ENCODE measurements at places on chromosomes 12 and 14.

DNA sequence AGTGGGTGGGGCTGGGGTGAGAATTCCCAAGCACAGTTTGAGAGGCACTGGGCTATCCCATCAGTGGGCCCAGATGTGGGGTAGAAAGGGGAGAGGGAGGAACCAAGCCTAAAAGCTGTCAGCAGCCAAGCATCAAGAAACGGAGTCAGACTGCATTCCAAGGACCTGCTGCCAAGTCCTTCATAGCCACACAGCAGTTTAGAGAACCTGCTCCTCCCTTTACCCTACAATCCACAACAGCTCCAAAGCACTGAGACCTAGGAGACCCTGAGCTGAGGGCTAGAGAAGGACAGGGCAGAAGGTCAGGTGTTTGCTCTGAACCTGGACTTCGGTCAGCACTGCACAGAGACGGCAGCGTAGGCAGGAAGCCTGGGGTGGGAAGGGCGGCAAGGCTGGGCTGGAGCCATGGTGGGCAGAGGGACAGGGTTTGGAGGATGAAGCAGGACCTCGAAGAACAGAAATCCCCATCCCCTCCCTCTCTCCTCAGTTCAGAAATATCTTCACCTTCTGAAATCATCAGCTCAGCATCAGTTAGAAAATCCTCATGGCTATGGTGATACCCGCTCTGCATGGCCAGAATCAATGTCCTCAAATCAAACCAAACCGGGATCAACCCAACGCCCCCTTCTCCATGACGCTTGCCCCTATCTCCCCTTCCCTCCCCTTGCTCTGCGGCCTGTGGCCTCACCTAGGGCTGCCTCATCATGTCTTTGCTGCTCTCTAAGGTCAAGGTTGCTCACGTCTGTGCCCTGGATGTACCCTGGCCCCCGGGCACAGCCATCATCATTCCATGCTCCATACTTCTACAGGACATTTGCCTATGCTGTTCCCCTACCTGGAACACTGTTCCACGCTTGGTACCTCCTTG, 12.9 kb upstream of the SERPINA4 start:
- no peak for DNase-seq

GRCh38 chr12:62192903-62193250, 67.3 kb upstream of the USP15 start:
- no peak for DNase-seq

DNA sequence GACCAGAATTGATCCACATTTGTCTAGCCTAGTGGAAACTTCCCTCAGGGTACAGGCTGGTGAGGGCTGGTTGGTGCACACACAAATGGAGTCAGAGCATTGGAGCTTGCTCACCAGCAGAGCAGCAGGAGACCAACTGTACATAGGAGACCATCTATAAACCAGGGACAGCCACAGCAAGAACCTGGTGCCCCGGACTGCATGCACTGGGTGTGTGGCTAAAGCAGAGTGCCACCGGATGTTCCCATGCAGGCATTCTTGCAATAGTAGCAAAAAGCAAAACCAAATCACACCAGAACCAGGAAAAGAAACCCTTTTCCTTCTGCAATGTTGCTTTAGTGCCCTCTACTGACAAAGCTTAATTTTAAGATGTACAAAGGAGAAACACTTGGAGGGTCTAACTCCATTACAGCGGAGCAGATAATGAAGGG, 136.4 kb downstream of the MDGA2 start:
- no peak for DNase-seq

GRCh38 chr12:92634202-92634601, 68.6 kb upstream of the PLEKHG7 start:
- no peak for DNase-seq

DNA sequence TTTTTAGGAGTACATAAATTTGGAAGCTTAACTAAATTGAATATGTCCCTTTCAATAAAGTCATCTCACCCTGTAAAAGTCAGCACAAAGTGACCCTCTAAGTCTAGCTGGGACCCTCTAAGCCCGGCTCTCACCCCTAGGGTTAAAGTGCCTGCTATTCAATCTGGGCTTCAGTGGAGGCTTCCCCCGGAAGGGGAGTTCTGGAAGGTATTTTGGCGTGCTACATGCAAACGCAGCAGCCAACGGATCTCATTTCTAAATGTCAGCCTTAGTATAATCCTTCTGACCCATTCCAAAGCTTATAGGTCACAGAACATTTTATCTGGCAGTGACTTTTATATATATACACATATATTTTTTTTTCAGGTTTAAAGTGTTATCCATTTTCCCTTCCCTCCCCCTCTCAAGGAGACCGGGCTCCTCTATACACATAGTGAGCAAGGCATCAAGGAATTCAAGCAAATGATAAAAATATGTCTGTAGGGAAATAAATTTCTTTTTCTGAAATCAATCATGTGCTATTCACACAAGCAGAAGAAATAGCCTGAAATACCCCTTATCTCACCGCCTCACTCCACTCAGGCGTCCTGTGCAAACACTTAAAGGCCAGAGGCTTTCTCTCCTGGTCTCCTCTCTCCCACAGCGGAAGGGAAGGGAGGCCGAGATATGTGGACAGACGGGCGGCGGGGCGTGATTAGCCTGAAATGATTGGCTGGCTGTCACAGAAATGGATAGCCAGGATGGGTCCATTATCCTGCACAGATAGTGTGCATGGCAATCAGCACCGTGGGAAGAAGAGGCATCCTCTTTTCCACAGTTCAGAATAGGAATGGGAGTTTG, 301.7 kb downstream of the GALC start:
- no peak for DNase-seq

DNA sequence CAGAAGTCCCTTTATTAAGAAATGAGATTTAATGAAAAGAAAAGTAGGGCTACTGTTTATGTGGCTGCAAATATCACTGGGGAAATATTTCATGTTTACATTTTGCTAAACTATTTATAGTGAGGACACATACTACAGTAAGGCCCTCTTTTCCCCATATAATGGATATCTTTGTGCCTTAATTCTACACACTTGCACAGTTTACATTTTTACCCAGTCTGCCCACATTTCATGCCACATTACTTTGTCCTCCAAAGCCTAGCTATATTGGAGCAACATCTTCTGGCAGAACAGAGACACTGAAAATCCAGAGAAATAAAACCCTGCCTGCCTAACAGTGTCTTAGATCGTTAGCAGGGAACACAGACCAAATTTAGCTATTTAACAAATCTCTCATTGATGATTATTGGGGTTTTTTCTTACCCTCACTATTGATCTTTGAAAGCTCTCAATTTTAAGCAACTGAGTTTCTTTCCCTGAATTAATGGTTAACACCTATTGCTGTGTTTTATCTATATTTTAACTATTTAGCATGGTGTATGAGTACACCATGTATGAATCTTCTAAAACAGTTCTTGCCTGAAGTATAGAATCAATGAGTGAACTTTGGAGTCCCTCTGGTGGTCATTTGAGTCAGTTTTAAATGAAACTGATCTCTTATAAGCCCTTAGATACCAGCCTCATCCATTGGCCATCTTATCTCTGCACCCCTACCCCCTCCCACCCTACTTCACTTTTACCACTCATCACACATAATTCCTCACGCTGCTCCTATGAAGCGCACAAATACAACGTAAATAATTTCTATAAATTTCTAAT, 170.2 kb downstream of the BCAT1 start:
- DNase-seq = no peak

- no peak for DNase-seq
Observed at GRCh38 chr12:104272938-104273337, 30.6 kb upstream of the EID3 start.

DNA sequence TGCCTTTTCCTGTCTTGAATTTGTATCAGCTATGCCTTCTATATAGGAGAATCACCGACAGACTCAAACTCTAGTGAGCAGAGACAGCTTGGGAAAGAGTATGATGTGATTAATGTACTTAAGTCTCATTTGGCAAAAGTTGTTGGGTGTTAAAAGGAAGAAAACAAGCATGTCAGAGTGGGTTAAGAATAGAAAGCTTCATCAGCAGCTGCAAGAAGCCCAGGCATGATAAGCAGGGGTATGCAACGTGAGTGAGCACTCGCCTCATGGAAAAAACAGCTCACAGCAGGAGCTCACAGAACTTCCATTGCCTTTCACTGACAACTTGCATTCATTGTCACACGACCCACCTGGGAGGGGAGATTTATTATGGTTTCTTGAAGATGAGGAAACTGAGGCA, 35.9 kb upstream of the WNK1 start:
- DNase-seq = peak; percentile 83

- no peak for DNase-seq
Observed at GRCh38 chr12:103572312-103573045, 14.6 kb upstream of the STAB2 start.

DNA sequence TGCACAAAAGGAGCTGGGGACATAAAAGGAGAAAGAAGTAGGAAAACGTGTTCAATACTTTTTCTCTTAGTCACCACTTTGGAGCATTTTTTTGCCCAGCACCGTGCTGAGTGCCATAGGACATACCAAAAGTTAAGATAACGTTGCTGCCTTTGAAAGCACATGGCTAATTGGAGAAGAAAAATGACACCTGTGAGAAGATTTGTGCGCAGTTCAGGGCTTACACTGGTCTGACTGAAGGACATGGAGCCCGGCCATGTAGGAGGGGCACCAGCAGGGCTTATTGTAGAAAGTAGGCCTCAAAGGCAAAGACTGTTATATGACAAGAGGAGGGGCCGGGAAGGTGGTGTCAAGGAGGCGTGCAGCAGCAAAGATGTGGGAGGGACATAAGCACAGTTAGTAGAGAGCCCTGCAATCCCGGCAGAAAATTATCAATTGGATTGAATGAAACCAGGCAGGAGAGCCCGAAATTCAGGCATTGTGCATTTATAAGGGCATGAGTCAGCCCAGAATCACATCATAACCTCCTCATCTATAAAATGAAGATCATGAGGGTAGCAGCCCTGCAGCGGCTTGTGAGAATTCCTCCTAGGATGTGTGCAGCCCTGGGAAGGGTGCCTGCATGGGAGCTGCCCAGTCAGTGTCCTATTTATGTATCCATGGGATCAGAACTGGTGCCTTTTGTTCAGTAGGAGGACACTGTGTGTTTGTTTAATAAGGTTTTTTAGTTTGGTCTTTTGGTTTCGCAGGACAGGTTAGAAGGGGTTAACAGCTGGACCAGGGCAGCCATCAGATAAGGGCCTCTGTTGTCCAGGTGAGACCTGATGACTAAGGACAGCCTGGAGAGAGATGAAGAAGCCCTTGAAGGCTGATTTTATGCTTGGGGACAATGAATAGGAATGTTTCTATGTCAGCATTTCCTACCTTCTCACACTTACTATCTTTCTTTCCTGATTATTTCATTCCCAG, 122.4 kb downstream of the GPR135 start:
- DNase-seq = no peak

- no peak for DNase-seq
Observed at GRCh38 chr12:119225454-119225853, 46.7 kb downstream of the HSPB8 start.

DNA sequence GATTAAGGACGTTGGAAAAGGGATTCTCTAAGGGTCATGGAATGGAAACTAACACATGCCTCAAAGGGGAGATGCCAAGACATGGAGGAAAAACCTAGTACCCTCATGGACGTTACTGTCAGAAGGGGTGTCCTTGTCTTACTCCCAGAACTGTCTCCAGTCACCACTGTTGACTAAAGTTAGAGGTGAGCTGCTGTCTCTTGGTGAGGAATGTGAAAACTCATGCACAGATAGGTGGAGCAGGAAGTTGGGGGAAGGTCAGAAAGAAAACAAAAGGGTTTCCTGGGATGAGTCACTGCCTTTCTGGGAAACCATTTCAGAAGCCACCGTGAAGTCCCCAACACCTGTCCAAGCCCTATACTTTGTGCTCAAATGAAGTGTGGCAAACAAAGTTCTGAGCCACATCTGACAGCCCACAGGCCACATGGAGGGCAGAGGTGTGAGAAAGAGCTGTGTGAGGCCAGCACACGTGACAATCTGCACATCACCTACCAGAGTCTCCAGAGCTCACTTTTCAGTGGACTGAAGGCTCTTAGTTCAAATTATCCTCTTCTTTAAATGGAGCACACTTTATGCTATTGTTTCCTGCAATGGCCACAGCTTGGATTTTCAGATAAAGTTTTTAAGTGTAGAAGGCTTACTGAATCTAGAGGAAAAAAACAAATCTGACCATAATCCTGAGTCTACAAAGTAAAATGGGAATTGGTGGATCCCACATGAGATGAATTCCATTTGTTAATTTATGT, 92.9 kb upstream of the EGLN3 start:
- DNase-seq = peak; percentile 91

All from activated CD4-positive, alpha-beta T cell treated with anti-CD3 and anti-CD28 coated beads for 36 hours (primary cell).